Left lobe of liver (tissue), 2 donors: ENCODE measurements at places on chromosomes 13 and 19.

- no peak for DNase-seq
Measured at GRCh38 chr19:18712981-18713380, 29.5 kb downstream of the CRTC1 start.

- DNase-seq: no peak
Measured at GRCh38 chr13:59259165-59260000, 904.3 kb downstream of the DIAPH3 start.

GRCh38 chr13:45875951-45876350 lies 24.4 kb upstream of the SIAH3 start:
- DNase-seq: no peak

DNA sequence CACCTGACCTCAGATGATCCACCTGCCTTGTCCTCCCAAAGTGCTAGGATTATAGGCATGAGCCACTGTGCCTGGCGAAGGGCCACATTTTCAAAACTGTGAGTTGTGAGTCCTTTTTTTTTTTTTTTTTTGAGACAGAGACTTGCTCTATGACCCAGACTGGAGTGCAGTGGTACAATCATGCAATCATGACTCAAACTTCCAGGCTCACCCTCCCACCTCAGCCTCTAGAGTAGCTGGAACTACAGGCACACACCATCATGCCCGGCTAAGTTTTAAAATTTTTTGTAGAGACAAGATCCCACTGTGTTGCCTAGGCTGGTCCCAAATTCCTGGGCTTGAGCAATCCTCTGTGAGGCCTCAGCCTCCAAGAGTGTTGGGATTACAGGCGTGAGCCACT lies 3.8 kb upstream of the MYPOP start:
- no peak for DNase-seq

GRCh38 chr13:25375727-25376358 lies 4.1 kb downstream of the ATP8A2 start:
- DNase-seq: no peak

DNA sequence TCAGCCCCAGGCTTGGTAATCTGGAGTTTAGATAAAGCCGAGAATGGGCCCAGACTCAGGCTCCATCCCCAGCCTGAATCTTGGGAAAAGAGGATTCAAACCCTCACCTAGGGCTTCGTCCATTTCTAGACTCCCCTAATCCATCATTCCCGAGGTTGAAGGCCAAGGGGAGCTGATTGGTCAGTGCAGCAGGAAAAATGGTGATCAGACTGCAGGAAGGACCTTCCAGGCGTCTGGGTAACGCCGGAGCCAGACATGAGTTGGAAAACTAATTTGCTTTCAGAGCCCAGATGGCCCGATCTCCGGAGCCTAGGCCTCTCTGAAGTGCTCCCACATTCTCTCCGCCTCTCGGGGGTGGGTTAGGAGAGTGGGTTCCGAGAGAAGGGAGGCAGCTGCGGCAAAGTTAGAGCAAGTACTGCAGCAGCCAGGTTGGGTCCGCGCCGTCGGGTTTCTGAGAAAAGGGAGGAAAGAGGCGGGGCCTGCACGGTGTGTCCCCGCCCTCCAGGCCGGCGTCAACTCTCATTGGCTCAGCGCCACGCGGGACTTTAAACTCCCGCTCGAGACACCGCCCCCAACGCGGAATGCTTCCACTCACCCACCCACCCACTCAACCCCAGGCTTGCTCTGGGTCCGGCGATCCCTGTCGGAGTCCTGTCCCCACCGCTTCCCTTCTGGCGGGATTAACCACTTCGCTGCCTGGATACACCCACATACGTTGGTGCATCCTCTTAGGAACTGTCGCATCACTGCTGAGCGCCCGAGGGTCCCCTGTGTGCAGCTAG lies 788 bp upstream of the RTBDN start:
- DNase-seq: no peak

GRCh38 chr13:20801707-20802106 lies 27.9 kb upstream of the EEF1AKMT1 start:
- DNase-seq: no peak

- no peak for DNase-seq
Measured at GRCh38 chr13:79637133-79637763, 156.3 kb downstream of the NDFIP2 start.

DNA sequence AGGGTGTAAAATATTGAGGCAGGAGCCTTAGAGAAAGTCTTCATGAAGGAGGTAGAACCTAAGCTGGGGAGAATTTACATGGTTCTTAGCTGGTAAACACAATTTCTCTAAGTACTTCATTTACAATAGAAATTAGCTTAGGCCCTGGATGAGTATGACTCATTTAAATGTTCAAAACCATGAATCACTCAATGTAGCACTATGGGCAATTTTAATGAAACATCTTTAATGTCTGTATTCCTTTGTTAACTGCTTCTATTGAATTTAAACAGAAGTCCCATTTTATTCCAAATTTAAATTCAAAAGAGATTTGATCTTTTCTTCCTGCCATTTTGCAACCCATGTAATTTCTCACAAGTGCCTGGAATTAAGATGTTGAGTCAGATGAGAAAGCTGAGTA lies 252.1 kb downstream of the RFC3 start:
- DNase-seq: no peak

DNA sequence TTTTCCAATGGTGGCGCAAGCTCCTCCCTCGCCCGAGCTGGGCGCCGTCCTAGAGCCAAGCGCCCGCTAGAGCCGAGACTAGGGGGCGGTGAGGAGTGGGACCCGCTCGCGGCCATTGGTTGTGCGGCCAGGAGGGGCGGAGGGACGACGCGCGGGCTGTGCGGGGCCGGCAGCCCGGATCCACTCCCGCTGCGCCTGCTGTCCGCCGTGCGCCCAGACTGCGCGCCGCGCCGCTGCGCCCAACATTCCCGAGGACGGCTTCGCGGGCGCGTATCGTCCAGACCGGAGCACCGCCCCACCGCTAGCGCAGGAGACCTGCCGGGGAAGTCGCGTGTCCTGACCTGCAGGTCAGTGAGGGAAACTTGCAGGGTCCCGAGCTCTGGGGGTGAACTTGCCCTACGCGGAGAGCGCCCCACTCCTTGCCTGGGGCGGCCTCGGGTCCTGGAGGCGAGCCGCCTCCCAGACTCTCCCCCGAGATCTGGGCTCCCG lies at the start of gene SERTM1:
SERTM1 (plus strand) TSS at position 183 of the 489 bp plus-strand sequence. CDS start 21,059 bp downstream, outside the sequence.
- DNase-seq: no peak

DNA sequence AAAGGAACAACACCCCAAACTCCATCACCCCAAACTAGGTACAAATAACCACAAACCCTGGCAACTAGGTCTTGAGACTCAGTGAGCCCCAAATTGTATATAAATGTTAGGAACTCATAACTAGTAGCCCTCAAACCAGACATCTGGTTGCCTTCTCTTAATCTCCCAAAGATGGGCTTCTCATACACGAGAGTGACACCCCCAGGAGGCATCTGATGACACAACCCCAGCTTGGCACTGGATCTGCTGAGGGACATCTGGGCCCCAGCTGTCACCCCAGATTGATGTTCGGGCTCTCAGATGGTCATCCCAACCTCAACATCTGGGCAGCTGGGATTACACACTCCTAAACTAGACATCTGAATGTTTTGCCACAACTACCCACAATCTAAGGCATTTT lies 14.8 kb downstream of the RABAC1 start:
- DNase-seq: no peak

- peak; percentile 91 for DNase-seq
Measured at GRCh38 chr13:113951246-113951999, 22.5 kb downstream of the C13orf46 start.

GRCh38 chr19:33503030-33503429 lies 18.6 kb downstream of the PEPD start:
- DNase-seq: no peak

- no peak for DNase-seq
Measured at GRCh38 chr19:44661205-44661604, 10.1 kb upstream of the CEACAM19 start.

DNA sequence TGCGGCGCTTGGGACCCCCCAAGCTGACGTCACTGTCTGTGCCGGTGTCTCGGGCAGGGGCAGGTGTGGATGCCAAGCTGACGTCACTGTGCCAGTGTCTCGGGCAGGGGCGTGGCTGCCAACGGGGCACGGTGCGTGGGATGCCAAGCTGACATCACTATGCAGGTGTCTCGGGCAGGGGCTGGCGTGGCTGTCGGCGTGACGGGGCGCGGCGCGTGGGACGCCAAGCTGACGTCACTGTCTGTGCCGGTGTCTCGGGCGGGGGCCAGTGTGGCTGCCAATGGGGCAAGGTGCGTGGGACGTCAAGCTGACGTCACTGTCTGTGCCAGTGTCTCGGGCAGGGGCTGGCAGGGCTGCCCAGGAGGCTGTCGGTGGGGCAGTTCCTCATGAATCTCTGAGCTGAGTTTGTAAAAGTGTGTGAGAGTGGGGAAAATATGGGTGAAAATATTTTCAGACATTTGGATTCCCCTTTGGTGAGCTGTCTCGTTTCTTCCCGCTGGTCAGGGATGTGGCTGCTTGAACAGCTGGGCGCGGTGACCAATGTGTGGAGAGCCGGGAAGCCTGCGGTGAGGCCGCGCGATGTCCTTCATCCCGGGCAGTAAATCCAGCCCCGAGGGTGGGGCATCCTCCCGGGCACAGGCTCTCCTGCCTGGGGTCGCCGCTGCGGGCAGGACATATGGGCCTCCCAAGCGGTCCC lies 25.2 kb downstream of the MCF2L start:
- no peak for DNase-seq

- DNase-seq: no peak
Measured at GRCh38 chr13:113936166-113936965, 37.5 kb downstream of the C13orf46 start.

DNA sequence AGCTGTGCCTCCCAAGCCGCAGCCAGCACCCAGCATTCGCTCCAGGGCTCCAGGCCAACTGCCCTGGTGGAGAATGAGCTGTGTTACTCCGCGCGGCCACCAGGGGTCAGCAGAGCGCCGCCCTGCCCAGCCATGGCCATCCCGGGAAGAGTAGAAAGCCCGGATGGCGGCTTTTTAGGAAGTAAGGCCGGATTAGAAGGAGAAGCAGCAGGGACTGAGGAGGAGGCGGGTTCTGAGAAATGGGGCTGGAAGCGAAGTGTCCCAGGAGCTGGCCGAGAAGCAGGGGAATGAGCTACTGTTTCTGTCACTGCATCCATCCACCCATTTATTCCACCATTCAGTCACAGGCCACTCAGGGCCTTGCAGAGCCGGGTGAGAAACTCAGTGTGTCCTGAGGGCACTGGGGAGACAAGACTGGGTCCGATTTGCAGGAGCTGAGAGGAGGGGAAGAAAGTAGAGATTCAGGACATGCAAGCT lies 6.6 kb upstream of the NPAS1 start:
- peak; percentile 87 for DNase-seq

DNA sequence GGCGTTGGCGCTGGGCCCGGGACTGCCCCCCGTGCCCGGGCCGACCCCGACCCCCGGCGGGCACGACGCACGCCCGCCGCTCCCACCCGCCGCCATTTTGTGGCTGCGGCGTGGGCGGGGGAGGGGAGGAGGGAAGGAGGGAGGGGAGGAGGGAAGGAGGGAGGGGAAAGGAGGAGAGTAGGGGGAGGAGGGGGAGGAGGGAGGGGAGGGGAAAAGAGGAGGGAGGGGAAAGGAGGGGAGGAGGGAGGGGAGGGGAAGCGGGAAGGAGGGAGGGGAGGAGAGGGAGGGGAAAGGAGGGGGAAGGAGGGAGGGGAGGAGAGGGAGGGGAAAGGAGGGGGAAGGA lies at the start of gene BTBD2:
BTBD2 (minus strand) TSS at position 107 of the 343 bp plus-strand sequence; CDS start at position 96, 11 bp downstream.
- no peak for DNase-seq

DNA sequence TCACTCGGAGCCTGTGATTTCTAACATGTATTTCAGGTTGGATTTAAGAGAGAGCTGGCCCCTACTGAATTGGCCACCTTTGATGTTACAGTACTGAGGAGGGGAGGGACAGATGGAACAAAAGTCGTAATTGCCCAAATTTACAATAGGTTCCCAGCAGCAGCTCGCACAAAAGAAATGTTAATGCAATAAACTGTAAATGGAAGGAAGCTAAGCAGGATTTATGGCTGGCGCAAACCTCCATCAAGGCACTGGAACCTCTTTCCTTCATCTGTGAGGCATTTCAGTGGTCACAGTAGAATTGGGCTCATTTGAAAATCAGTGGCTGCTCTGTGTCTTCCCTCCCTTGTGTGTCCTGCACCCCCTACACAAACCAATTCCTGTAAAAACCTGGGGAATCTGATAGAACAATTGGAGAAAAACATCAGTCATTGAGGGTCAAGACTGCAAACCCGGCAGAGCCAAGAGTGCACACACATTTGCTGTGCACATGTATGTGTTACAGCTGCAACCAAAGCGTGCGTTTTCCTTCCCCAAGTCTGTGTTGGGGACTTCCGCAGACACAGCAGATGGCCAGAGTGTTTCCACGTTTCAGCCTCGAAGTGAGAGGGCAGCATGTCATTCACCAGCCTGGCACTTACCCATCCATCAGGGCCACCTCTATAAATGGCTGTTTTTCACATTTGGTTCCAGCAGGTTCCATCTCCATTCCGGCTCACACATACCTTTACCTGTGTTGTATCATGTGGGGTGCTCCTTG lies 192.8 kb downstream of the TM9SF2 start:
- DNase-seq: no peak

DNA sequence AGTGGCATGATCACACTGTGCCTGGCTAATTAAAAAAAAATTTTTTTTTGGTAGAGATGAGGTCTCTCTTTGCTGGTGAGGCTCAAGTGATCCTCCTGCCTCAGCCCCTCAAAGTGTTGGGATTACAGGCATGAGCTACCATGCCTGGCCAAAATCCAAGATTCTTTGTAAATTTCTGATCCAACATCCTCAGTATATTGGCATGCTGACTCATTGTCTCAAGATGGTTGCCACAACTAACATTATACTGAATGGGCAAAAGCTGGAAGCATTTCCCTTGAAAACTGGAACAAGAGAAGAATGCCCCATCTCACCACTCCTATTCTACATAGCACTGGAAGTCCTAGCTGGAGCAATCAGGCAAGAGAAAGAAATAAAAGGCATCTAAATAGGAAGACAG lies 100.0 kb downstream of the KLF5 start:
- DNase-seq: no peak

- DNase-seq: peak; percentile 18
Measured at GRCh38 chr13:111483621-111483987, 163.2 kb downstream of the TEX29 start.

DNA sequence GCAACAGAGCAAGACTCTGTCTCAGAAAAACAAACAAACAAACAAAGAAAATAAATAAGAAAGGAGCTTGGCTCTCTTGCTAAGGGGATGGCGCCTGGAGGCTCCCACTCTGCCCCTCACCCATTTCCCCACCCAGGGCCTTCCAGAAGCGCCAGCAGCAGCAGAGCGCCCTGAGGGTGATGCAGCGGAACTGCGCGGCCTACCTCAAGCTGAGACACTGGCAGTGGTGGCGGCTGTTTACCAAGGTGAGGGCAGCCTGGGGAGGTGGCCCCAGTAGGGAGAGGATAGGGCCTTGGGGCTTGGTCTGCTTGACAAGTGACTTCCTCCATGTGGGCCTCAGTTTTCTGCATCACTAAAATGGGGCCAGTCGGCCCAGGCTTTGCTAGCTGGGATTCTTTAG lies 59.8 kb downstream of the MYH14 start:
- DNase-seq: no peak

GRCh38 chr19:3411636-3412035 lies 45.3 kb downstream of the NFIC start:
- DNase-seq: peak; percentile 94
